ENCODE measurements at places on chromosomes 16 and 17.

- DNase-seq: no peak
Observed at GRCh38 chr16:26747760-26748159, 319.0 kb upstream of the C16orf82 start.

DNA sequence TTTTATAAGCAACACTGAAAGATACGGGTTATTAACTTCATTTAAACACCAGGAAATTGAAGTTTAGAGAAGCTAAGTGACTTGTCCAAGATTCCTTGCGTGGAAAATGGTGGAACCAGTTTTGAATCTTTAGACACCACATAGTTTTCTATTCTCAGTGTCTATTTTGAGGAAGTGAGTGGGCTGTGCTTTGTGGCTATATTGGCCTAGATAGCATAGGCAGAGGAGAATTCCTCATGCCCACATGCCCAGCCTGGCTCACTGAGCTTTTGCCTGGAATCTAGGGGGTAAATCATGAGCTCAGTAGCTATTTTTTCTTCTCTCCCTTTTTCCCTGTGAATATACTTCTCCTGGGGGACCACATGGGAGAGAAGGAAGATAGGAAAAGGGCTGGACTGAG, 431.3 kb downstream of the HS3ST3B1 start:
- DNase-seq: no peak

- no peak for DNase-seq
Observed at GRCh38 chr17:82349287-82349701, 9.8 kb upstream of the TEX19 start.

- no peak for DNase-seq
Observed at GRCh38 chr16:525520-526180, 1.9 kb upstream of the CAPN15 start.

DNA sequence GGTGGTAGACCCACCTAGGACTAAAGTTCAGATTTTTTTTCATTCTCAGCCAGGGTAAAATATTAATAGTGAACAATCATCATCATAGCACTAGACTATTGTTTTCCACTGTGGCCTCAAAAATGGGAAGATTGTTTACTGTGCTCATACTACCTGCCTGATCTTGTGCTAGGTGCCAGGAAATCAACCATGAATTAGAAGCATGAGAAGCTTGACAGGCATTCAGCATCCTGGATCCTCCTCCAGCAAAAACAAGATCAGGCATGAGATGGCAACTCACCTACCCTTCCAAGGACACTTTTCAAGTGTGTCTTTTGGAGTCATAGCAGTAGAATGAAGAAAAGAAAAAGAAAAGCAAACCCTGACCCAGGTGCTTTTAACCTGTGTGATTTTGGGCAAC, 174.2 kb downstream of the CYLD start:
- DNase-seq: no peak

GRCh38 chr16:31458073-31458843, 1.0 kb upstream of the ARMC5 start:
- no peak for DNase-seq

DNA sequence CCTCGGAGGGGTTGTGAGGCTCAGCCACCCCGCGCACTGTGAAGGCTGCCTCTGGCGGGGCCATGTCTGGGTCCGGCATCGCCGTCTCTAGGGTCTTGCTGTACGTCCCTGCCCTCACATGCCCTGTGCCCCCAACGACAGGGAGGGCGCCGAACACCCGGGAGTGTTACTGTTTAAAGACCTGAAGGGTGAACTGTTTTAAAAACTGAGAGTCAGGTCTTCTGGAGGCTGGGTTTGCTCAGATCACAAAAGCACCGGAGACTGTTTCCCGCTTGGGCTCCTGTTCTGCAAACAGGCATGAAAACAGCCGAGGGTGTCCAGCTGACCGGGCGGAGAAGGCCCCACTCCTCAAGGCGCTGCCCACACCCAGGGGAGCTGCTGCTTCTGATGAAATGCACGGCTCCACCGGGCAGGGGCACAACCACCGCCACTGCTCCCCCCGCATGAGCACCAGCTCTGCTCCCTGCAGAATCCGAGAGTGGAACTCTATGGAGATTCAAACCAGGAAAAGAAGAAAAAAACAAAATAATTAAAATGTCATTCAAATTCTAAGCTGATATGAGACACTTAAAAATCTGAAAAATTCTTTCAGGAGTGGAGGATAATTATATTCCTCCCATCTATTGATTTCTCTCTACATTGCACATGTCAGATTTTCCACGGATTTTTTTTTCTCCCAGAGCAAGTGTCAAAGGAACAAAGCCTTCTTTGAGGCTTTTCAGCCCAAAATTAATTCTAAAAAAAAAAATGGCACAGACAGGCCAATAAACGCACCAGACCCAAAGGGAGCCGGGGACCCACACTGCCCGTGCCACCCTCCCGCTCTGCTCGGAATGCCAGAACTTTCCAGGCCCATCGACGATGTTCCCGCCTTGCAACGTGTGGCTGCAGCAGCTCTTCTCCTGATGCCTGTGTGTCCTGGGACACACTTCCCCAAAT, 74.3 kb downstream of the LMF1 start:
- DNase-seq: no peak
